CD4-positive, alpha-beta T cell treated with Interleukin-6 at 100 ng/mL for 8 hours (primary cell): ENCODE measurements at places on chromosomes 7 and 10.
A peak's percentile ranks its signal among the peaks of the same experiment; 100 is the strongest.

DNA sequence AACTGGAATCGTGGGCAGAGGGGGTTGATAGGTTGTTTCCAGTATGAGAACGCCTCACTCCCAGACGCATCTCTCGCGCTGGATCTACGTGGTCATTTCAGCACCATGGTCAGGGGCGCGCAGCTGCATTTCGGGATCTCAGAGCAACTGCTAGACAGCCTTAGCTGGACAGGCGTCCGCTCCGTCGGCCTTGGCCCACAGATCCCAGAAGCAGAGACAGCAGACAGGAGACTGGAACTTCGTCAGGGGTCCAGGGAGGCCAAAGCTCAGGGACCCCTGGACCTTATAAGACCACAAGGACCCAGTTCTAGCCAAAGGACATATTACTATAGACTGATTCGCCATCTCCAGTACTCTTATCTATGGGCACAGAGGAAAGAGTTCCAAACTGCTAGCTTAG is 5.3 kb downstream of the NEUROG3 start:
- no peak for DNase-seq

- DNase-seq = no peak
These were observed 2.8 kb downstream of the JAKMIP3 start for GRCh38 chr10:132068431-132069121.

DNA sequence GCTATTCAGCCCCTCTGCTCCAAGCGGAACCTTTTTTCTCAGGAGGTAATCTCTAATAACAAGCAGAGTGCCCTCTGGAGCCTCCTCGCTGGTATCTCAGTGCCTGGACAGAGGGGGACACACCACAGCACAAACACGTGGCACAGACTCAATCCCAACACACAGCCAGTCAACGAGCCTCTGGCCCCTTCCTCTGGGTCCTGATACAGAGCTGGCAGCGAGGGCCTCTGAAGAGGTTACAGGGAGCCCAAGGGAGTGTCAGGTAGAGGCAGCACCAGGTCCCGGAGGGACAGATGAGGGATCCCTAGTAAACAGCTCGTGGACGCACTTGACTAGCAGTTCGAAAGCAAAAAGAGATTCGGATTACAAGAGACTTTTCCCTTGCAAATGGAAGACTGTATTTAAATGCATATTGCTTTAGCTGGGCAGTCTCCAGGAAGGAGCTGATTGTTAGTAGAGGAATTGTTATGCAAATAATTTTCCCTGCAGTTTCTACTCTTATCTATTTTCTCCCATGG is 14.1 kb downstream of the CXCL12 start:
- DNase-seq = no peak

GRCh38 chr7:131548371-131548770 is 8.1 kb downstream of the PODXL start:
- no peak for DNase-seq

- no peak for DNase-seq
These were observed 755 bp downstream of the FAM171A1 start for GRCh38 chr10:15370212-15370855.

DNA sequence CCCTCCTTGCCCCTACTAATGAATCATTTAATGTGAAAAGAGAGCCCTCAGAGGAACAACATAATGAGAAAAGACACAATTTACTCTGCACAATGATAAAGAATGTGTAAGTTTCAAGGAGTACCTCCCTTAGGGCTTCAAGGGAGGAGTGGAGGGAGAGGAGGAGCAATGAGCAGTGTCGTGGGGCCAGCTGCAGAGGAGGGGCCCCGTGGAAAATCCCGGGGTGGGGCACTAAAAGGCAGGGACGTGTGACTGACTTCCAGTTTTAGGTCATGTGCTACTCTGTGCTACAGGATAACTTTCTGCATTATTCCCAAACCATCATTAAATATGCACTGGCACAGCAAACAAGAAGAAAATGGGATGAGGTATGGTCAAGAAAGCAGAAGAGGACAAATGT is 108.1 kb downstream of the ANLN start:
- DNase-seq = no peak

DNA sequence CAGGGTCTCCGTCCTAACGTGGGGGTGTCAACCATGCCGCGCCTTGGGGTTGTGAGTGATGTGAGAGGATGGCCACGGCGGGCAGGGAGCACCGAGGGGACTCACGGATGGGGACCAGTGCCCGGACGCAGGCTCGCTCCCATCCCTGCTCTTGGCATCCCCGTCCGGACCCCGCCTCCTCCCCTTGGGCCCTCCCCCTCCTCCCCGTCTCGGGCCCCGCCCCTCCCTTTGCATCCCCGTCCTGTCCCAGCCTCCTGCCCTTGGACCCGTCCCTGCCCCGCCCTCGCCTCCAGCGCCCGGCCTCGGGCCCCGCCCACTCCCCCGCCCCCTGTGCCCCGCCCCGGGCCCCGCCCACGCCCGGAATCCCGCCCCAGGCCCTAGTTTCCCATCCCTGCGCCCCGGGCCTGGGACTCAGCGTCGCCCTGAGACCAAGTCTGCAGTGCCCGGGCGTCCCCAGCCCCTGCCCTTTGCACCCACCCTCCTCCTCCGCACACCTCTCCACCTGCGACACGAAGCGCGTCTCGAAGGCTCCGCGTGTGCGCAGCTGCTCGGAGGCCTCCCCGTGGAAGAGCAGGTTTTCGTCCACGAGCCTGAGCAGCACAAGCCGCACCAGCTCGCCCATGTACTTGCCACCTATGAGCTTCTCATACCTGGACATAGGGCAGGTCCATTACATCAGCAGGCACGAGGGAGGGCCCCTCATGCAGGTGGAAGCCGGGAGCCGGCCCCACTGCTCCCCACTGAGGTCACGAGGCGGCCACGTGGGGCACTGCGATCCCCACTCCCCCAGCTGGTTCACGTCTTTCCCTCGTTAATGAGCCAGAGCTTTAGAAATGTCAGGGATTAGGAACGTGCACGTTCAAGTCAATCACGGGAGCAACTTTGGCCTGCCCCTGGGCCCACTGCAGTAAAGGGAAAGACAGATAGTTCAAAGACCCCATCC is 5.1 kb upstream of the MYL7 start:
- peak; percentile 74 for DNase-seq

- no peak for DNase-seq
These were observed 22.9 kb upstream of the GRB10 start for GRCh38 chr7:50805447-50806125.

DNA sequence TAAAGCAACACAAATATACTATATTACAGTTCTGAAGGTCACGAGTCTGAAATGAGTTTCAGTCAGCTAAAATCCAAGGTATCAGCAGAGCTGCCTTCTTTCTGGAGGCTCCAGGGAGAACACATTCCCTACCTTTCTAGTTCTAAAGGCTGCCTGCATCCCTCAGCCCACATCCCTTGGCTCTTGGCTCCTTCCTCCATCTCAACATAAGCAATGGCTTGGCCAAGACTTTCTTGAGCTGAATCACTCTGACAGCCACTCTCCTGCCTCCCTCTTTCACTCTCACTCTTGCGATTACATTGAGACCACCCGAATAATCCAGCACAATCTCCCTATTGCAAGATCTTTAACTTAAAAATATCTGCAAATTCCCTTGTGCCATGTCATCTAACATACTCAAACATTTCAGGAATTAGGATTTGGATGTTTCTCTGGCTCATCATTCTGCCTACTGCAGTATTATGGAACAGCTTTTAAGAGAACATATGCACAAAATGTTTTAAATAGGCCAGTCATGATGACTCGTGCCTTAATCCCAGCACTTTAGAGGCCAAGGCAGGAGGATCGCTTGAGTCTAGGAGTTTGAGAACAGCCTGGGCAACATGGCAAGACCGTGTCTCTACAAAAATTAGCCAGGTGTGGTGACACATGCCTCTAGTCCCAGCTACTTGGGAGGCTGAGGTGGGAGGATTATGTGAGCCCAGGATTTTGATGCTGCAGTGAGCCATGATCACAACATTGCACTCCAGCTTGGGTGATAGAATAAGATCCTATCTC is 144.2 kb upstream of the VSTM2A start:
- DNase-seq = no peak

DNA sequence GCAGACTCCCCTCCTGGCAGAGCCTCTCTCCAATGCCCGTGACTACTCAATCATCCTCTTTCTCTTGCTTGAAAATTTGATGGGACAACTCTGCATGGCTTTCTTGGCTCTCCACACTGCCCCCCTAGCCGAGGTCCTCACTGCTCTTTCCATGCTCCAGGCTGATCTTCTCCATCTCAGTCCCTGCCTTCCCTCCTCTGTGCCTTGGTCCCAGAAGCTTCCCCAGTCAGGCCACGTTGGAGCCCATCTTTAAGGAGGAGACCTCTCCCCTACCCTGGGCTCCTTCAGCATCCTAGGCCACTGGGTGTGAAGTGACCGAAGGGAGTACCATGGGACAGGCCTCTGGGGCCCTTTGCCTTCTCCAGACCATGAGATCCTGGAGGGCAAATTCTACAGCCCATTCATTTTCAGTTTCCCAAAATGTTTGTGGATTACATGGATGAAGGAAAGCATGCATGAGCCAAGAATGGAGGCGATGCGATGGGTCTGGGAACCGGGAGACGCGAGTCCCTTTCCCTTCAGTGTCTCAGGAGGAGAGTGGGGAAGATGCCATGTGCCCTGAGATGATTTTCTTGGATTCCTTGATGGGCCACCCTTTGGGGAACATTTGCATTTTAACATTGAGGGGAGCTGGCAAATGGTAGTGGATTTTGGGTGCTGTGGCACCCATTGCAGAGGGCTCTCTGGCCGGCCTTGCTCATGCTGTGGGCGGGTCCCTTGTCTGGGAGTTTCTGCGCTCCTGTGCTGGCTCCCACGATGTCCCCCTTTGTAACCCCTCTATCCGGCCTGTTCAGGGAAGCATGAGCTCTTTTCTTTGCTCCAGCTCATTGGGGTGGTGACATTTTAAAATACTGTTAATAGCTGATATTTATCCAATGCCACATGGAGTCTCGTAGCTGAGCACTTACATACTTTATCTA is 376.6 kb downstream of the RPS24 start:
- DNase-seq = no peak

- no peak for DNase-seq
These were observed 123.8 kb downstream of the TEX36 start for GRCh38 chr10:125559210-125559609.

DNA sequence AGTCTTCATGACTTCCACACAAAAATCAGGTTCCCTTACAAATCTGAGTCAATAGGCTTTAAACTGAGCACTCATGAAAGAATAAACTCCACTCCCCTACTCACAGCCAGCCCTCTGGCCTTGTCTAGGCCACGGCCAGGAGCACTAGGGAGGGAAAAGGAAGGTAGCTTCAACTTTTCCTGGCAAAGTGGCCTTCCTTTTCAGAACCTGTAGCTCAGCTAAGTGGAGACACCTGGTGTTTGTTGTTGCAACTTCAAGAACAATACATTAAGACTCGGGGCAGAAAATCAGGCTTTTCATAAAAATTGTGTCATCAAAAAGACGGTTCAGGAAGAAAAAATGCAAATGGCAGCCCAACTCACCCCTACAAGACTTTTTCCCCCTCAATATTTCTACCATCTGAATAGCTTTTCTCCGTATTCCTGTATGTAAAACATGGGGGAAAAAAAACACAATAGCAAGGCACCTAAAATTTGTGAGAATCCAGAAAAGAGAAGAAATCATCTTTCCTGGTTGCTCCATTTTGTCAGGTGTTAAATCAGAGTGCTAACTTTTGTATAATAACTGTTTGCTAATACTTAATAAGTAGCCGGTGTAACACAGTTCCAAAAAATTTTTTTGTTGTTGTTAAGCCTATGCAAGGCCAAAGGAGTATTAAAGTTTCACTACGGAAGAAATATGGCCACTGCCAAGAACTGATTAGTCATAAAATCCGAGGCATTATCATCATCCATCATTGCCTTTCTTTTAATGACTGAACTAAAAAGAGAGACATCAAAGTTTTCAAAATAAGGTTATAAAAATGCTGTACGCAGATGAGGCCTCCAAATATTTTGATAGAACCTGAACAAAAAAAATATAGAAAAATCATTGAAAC is 66.2 kb upstream of the ARID5B start:
- DNase-seq = peak; percentile 21

DNA sequence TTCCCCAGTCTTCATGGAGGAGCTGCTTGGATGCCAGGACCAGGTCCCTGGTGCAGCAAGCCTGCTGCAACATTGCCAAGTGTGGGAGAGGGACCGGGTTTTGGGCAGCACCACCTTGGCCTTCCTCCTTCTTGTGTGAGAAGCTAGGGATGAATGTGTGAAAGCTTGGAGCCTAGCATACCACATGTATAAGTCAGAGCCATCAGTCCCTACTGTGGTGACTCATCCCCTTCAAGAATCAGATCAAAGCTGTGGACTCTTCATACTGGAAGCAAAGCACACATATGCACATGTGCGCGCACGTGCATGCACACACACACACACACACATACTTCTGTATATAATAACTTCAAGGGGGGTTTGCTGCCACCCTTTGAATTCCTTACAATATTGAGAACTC is 527.8 kb downstream of the LRMDA start:
- no peak for DNase-seq

GRCh38 chr10:57628592-57629284 is 639.0 kb downstream of the IPMK start:
- no peak for DNase-seq

GRCh38 chr7:71414490-71414889 is 282.5 kb downstream of the GALNT17 start:
- DNase-seq = no peak

GRCh38 chr10:94493463-94493862 is 52.1 kb upstream of the HELLS start:
- no peak for DNase-seq

- DNase-seq = no peak
These were observed 10.1 kb downstream of the CALHM2 start for GRCh38 chr10:103442031-103442461.

DNA sequence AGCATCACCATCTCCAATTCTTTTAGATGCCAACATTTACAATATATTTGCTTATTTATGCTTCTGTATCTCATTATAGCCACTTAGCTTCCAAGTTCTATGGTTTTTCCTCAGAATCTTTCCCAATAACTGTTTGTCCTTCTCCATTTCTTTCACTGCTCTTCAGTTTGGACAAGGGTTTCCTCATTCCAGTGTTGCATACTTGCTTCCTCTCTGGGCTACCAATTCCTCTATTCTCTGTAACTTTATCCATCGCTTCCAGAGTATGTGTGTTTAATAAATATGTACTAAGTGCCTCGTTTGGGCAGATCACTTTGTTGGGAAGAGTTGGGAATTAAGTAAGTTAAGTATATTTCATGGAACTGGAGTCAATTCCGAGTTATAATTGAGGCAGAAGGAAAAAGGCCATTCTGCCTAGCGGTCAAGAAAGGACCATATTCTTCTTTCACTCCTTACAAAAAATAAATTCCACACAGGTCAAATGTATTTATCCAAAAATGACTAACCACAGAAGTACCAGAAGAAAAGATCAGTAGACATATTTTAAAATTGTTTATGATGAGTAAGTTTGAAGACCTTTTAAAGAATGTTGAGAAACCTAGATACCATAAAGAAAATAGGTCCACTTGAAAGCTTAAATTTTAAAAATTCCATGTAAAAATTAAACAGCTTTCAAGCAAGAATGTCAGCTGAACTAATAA is 10.8 kb downstream of the STAMBPL1 start:
- DNase-seq = no peak

GRCh38 chr10:49572594-49573114 is 33.7 kb upstream of the ERCC6 start:
- DNase-seq = no peak

- no peak for DNase-seq
These were observed 348.1 kb downstream of the TFEC start for GRCh38 chr7:115682507-115682906.

GRCh38 chr10:118473305-118473960 is 122.0 kb downstream of the PRLHR start:
- DNase-seq = no peak

GRCh38 chr10:116848032-116848943 is 1.0 kb upstream of the ENO4 start:
- no peak for DNase-seq

GRCh38 chr10:104339469-104340110 is 1.3 kb upstream of the ITPRIP start:
- DNase-seq = no peak
